ENCODE measurements at places on chromosomes 2 and 18.
A peak's percentile ranks its signal among the peaks of the same experiment; 100 is the strongest.

- no peak for DNase-seq
These were observed 22.9 kb downstream of the ITGB1BP1 start for GRCh38 chr2:9400268-9401058.

GRCh38 chr2:79432731-79433146 is 80.1 kb upstream of the CTNNA2 start:
- no peak for DNase-seq

DNA sequence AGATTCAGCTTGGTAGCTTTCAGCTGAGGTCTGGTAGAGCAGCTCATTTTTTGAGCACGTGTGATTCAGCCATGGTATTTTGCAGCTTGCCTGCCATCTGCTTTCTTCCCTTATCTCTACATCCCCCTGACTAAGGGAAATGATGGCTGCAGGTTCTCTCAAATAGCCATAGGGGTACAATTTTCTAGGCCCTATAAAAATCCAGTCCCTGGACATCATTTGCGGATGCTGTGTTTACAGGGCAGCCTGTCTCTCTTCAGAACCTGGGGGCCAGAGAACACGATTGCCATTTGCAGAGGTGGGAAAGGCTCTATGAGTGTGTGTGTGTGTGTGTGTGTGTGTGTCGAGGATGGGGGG is 442.7 kb upstream of the MEIS1 start:
- DNase-seq = no peak

DNA sequence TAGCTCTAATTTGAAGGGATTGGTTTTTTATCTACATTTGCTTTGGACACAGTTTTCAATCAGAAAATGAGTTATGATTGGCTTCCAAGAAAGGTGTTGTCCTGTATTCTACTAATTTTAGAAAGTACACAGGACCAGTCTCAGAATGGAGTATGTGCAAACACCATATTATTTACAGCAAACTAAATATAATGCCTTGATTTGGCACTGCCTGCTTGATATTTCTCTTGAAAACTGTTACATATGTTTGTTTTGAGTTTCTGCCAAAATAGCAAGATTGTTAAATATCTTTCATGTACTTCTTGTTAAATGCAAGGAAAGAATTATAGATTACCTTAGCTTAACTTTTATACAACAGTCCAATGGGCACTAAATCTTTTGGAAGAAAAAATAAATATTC is 694.9 kb downstream of the KCNJ3 start:
- DNase-seq = no peak

GRCh38 chr2:188628989-188629752 is 337.5 kb downstream of the GULP1 start:
- no peak for DNase-seq

DNA sequence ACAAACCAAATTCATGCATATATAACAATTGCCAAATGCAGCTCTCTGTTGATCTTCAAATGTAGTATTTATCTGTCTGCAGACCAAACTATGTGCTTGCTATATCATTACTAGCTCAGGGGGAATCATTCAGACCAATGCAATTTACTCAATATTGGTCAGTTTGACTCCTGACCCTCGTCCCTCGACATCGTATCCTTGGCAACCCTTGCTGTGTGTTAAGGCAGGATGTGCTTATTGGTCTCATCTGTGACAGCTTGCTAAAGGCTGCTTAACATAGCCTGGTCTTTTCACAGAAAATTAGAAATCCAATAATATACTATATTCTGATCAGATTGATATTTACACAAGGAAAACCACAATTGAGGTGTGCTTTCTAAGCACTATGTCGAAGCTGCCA is 747.1 kb downstream of the GALR1 start:
- DNase-seq = no peak

GRCh38 chr2:75605770-75606529 is 40.6 kb upstream of the MRPL19 start:
- DNase-seq = no peak

GRCh38 chr2:202178346-202178958 is 59.9 kb downstream of the SUMO1 start:
- no peak for DNase-seq

- no peak for DNase-seq
These were observed 59.7 kb downstream of the NPPC start for GRCh38 chr2:231866450-231866849.

GRCh38 chr2:181953881-181954537 is 31.6 kb upstream of the PPP1R1C start:
- peak; percentile 70 for DNase-seq

DNA sequence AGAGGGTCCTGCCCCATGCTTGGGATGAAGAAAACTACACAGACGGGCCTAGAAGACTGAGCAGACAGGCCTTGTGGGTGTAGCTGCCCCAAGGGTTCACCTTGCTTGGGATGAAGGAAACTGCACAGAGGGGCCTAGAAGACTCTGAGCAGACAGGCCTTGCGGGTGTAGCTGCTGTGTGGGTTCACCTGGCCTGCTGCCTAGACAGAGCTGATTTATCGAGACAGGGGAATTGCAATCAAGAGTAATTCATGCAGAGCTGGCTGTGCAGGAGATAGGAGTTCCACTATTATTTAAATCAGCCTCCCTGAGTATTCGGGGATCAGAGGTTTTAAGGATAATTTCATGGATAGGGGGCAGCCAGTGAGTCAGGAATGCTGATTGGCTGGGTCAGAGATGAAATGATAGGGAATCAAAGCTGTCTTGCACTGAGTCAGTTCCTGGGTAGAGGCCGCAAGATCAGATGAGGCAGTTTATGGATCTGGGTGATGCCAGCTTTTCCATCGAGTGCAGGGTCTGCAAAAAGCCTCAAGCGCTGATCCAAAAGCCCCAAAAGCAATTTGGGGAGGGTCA is 341.4 kb downstream of the GALR1 start:
- no peak for DNase-seq

GRCh38 chr2:239440511-239440959 is 39.7 kb upstream of the HDAC4 start:
- DNase-seq = peak; percentile 35

All from left renal pelvis (tissue), 4 donors.